ENCODE measurements at places on chromosomes 2 and 18.

DNA sequence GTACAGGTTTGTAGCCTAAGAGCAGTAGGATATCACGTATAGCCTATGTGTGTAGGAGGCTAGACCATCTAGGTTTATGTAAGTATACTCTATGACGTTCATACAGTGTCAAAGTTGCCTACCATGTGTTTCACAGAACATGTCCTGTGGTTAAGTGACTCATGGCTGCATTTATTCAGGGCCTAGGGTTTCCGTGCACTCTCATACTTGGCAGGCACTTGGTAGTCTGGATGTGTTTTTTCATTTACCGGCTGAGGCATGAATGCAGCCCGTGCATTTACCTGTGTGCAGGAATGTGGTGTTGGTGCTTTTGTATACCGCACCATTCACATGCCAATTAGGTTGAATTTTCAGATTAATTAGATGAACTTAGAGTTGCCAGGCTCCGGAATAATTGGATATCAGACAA, 43.4 kb downstream of the MYL12B start:
- peak; percentile 56 for DNase-seq

DNA sequence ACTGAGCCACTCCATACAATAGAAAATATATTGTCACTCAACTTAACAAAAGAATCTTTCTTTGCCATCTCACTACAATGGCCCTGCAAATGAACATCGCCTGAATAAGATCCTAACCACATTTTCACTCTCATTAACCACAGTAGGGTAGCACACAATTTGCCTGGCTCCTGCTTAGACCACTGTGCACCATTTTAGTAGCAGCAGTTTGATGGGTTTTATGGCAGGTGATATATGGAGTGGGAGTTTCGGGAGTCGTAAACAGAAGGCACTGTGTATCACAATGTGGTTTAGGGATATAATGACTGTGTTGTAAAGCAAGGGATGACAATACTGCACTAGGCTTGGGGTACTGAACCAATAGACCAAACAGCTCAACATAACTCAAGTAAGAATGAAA, 617.4 kb downstream of the BCL11A start:
- DNase-seq = no peak

DNA sequence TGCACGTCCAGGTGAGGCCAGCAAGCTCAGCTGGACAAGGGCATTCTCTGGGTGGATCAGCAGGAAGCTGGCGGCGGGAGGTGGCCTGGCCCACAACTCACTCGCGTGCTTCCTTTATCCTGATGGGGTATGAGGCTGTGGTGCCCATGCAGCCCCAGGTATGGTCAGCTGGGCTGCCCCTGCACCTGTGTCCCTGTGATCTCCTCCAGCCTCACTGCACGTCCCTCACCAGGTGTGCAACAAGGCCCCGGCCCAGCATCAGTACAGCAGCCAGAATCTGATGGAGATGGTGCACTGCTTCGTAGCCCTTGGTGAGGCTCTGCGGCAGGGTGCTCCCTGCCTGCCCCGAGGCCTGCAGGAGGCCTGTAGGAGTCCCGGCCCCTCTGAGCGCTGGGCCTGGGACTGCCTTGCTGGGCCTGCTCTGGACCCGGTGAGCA, 17.6 kb downstream of the MROH2A start:
- DNase-seq = no peak

DNA sequence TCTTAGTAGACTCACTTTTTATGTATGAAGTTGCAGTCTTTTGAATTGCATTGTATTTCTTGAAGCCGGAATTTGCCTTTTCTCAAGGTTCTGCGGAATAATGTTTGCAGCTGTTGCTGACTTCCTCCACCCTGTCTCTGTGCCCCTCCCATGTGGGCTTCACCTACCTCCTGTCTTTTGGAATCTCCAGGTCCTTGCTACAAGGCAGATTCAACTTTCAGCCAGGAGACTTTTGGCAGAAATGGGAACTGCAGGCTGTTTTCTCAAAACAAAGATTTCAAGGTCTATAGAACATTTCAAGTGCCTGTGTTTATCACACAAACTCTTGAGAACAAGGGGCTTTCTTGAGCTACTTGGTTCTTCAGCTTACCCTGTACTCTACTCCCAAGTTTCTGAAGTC, 25.6 kb downstream of the ZNF236 start:
- peak; percentile 32 for DNase-seq

GRCh38 chr2:8378016-8378810, 303.6 kb upstream of the ID2 start:
- no peak for DNase-seq

GRCh38 chr2:8346706-8347430, 335.0 kb upstream of the ID2 start:
- no peak for DNase-seq

DNA sequence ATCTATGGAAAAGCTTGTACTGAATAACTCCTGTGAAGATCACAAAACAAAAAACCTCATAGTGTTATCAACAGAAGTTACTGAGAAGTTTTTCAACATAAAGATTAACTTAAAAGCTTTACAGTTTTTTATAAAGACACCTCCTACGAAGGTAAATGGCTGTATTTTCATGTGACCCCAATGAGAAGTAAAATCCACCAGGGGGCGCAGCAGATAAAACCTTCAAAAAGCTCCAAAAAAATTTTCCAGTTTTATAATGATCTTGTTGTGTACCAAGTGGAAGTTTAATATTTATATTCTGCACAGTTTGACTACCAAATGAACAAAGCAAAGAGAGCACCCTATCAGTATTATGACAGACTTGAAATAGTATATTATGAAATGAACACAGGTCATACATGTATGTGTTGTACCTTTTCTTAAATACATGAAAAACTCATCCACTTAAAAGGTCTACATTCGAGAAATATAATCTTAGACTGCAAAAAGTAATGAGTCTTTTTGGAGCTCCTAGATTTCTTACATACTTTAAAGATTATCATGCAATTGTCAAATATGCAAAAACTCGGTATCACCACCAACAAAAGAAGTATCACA, 38.5 kb downstream of the PNO1 start:
- peak; percentile 40 for DNase-seq

GRCh38 chr2:204205538-204205937, 269.0 kb downstream of the ICOS start:
- DNase-seq = no peak

DNA sequence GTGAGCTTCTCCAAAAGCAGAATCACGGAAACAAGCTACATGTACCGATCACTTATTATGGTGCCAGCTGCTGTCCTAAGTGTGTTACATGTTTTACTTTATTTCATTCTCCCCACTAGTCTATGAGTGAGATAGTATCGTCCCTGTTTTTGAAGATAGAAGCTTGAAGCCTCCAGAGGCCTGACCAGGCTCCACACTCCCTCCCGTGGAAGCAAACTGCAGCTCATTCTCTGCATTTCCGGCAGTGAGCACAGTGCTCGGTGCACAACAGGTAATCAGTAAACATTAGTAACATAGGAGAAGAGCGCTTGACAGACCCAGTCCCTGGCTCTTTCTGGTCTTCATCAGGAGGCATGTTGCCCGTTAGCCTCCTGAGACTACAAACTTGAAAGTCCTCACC, 72.9 kb downstream of the ZBTB7C start:
- no peak for DNase-seq

DNA sequence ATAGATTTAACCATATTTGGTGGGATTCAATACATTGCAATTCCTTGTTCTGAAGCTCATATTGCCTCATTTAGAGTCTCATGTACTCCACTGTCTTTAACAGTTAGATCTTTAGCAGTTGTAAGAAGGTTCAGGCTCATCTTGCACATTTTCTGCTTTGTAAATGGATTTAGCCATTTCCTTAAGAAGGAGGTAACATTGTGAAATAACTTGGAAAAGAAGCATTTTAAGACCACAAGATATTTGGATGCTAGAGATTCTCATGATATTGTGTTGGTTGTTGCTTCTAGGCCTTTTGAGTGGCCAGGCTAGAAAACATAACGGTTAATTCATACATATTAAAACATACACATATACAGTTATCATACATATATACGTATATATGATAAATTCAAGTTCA, 445.8 kb upstream of the NXPH2 start:
- no peak for DNase-seq

- no peak for DNase-seq
Observed at GRCh38 chr2:46134531-46135227, 162.5 kb upstream of the EPAS1 start.

DNA sequence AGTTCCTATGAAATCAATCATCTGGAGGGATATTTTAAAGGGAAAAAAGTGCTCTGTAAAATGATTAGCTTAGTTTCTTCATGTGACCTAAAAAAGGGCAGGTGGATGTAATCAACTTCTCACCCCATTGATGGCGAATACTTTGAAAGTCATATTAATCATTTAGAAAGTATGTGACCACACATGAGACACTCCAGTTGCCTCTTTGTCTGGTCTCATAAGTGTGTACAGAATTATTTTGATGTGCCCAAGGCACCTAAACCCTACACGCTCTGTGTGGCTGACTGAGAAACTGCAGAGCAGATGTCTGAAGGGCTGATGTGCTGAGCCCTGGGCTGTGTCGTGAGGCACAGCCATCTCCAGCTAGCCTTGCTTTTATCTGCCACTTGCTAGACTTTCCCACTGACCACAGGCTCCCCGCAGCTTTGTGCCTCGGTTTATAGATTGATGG, 26.9 kb downstream of the SGPP2 start:
- no peak for DNase-seq

- no peak for DNase-seq
Observed at GRCh38 chr2:239101807-239102206, 253.9 kb downstream of the TWIST2 start.

DNA sequence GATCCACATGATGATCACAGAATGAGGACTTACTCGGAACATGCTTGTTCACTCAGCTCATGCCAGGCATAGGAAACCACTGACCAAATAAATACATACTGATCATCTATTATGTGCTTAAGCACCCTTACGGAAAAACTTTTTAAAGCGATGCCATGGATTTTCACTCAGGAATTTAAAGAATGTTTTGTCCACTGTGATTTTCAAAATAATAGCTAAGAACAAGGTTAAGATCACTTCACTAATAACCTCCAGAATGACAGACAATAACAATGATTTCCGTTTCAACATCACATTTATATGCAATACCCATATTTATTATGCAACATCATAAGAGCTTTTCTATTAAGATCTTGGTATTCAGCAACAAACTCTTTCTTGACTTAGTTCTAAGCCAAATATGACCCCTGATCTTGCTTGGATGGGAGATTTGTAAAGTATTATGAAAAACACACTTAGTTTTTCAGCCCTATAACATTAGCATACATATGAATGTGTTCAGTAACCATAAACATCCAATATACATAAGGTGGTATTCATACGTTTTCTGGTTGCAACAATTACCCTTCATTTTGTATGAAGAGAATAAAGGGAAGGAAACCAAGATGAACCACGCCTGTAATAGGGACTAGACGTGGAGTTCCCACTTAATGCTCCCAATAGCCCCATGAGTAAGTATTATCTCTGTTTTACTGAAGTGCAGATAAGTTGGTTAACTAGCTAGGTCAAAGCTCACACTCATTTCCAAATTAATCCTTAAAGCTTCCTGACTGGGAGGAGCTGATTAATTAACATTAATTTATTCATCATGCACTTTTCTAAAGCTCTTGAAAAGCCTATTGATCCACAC, 1.9 kb downstream of the CD302 start:
- no peak for DNase-seq

DNA sequence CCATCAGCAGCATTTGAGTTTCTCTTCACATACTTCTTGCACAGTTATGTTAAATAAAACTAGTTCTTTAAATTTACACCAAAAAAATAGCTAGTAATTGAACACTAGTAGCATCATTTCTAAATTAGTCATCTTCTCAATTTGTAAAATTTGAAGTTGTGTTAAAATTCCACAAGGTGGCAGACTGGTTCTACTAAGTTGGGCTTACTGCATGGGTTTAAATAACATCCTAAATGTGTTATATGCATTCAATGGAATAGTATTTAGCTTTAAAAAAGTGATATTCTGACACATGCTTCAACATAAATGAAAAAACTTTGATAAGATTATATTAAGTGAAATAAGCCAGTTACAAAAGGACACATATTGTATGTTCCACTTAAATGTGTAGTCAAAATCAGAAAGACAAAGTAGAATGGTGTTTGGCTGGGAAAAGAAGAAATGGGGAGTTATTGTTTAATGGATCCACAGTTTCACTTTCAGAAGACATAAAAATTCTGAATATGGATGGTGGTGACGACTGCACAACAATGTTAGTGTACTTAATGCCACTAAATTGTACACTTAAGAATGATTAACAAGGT, 28.7 kb upstream of the RPRD1A start:
- peak; percentile 88 for DNase-seq

GRCh38 chr18:13445241-13445897, 226.8 kb downstream of the LDLRAD4 start:
- no peak for DNase-seq

DNA sequence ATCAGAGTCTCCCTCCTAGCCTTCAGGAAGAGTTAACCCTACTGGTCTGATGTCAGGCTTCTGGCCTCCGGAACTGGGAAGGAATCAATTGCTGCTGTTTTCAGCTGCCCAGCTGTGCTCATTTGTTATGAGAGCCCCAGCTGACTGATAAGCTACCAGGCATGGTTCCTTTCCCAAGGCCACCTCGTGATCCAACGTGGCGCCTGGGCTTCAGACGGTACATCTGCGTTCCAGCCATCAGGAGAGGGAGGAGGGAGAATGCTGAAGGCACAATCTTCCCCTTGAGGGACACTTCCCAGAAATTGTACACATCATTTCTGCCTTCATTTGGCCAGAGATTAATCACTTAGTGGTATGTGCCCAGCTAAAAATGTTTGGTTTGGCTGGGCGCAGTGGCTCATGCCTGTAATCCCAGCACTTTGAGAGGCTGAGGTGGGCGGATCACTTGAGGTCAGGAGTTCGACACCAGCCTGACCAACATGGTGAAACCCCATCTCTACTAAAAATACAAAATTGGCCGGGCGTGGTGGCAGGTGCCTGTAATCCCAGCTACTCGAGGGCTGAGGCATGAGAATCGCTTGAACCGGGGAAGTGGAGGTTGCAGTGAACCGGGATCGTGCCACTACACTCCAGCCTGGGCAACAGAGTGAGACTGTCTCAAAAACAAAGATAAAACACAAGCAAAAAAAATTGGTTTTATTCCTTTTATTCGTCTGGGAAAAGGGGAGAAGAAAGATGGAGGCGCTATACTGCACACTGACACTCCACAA, 10.5 kb upstream of the ARMC9 start:
- DNase-seq = no peak

- DNase-seq = no peak
Observed at GRCh38 chr2:71500426-71501079, 47.2 kb downstream of the DYSF start.

GRCh38 chr2:114046866-114047435, 157.1 kb downstream of the ACTR3 start:
- no peak for DNase-seq

All from RKO (cell line).